ENCODE measurements at places on chromosomes 7 and 10.
A peak's percentile ranks its signal among the peaks of the same experiment; 100 is the strongest.

- H3K36me3 ChIP-seq: no peaks in the 10 kb centered on the region
- no peak overlapping the region for H3K4me3 ChIP-seq
- H3K27ac ChIP-seq: no peak overlapping the region
Observed at GRCh38 chr7:82294865-82295264, 148.7 kb downstream of the CACNA2D1 start.

GRCh38 chr7:159113056-159113455 is 31.6 kb downstream of the VIPR2 start:
- H3K36me3 ChIP-seq: peaks cover 4% of the 10 kb centered on the region
- no peak for DNase-seq
- H3K27me3 ChIP-seq: peaks cover 34% of the 10 kb centered on the region
- no peak overlapping the region for H3K4me3 ChIP-seq
- H3K4me1 ChIP-seq: peaks cover 1% of the 10 kb centered on the region
- no peak overlapping the region for H3K27ac ChIP-seq

DNA sequence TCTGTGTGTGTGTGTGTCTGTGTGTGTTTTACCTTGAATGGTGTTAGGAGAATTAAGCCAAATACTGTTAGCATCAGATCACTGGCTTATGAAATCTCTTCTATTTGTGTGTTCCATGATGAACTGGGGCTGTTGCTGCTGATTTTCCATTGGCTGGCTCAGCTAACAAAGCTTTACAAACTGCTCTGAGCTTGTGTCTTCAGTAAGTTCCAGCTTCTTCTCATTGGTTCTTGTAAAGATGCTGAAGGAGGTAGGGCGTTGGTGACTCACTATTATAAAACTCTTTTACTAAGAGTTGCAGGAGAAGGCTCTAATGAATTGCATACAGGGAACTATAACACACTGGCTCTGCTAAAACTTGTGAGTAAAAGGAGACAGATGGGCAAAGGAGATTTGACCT is 136.4 kb upstream of the PRKCQ start:
- H3K27me3 ChIP-seq: peaks cover 35% of the 10 kb centered on the region
- H3K27ac ChIP-seq: no peak overlapping the region
- peaks cover 11% of the 10 kb centered on the region for H3K4me1 ChIP-seq
- DNase-seq: no peak
- no peak overlapping the region for H3K4me3 ChIP-seq
- no peaks in the 10 kb centered on the region for H3K36me3 ChIP-seq

- no peaks in the 10 kb centered on the region for H3K36me3 ChIP-seq
- H3K4me3 ChIP-seq: no peak overlapping the region
- no peaks in the 10 kb centered on the region for H3K27me3 ChIP-seq
- H3K27ac ChIP-seq: no peak overlapping the region
Observed at GRCh38 chr7:18509481-18509880, 13.9 kb downstream of the HDAC9 start.

DNA sequence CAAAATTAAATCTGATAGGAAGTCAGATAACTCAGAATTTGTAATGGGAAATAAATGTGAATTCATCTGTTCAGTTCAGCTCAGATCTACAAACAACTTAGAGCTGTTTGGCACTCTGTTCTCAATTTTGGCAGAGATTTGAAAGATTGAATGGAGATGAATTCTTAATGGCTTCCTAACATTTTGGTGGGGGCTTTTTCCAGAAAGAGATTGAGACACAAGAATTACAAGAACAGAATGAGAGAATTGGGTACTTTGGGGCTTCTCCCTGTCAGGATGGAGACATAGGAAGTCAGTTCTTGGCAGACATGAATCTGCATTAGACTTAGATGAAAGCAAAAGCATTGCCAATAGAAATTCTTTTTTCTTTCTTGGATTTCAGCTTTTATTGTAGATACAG is 39.0 kb upstream of the PTPRZ1 start:
- no peaks in the 10 kb centered on the region for H3K36me3 ChIP-seq
- H3K4me1 ChIP-seq: no peaks in the 10 kb centered on the region
- no peaks in the 10 kb centered on the region for H3K27me3 ChIP-seq
- no peak for DNase-seq

GRCh38 chr10:19014034-19014433 is 34.6 kb upstream of the MALRD1 start:
- H3K27me3 ChIP-seq: no peaks in the 10 kb centered on the region
- H3K4me3 ChIP-seq: no peak overlapping the region
- H3K4me1 ChIP-seq: no peaks in the 10 kb centered on the region

GRCh38 chr7:90298145-90299038 is 22.7 kb downstream of the FAM237B start:
- no peak for DNase-seq
- no peak overlapping the region for H3K4me3 ChIP-seq
- H3K27ac ChIP-seq: no peak overlapping the region
- H3K36me3 ChIP-seq: no peaks in the 10 kb centered on the region
- H3K4me1 ChIP-seq: no peaks in the 10 kb centered on the region
- peaks cover 8% of the 10 kb centered on the region for H3K27me3 ChIP-seq

DNA sequence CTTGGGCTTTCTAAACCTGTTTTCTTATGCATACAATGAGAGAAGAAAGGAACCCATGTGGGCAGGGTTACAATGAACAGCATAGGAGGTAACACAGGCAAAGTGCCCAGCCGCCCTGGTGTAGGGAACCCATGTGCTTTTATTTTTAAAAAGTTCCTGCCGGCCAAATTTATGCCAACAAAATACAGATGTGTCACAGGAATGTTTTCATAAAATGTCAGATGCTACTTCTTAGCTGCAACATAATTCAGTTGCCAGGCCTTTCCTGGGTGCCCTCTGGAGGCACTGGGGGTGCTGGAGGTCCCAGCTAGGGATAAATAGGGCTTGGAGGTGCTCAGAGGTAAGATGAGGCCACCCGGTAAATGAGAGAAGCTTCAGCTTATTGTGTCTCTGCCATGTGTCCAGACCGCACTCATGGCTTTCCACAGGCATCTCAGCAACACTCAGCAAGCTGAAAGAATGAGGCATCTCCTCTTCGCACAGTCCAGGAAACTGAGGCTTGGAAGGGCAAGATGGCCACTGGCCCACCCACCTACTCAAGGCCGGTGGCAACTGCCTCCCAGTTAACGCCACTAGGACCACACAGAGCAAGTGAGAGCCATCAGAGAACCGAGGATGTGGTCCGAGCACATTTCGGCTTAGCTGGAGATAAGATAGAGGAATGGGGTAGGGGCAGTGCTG is 58.3 kb downstream of the CPXM2 start:
- no peaks in the 10 kb centered on the region for H3K36me3 ChIP-seq
- no peak overlapping the region for H3K27ac ChIP-seq
- H3K4me3 ChIP-seq: no peak overlapping the region
- H3K27me3 ChIP-seq: peaks cover 3% of the 10 kb centered on the region
- H3K4me1 ChIP-seq: no peaks in the 10 kb centered on the region

- H3K27ac ChIP-seq: no peak overlapping the region
- H3K27me3 ChIP-seq: no peaks in the 10 kb centered on the region
- peaks cover 19% of the 10 kb centered on the region for H3K4me1 ChIP-seq
Observed at GRCh38 chr7:133258174-133258573, 5.3 kb downstream of the EXOC4 start.

DNA sequence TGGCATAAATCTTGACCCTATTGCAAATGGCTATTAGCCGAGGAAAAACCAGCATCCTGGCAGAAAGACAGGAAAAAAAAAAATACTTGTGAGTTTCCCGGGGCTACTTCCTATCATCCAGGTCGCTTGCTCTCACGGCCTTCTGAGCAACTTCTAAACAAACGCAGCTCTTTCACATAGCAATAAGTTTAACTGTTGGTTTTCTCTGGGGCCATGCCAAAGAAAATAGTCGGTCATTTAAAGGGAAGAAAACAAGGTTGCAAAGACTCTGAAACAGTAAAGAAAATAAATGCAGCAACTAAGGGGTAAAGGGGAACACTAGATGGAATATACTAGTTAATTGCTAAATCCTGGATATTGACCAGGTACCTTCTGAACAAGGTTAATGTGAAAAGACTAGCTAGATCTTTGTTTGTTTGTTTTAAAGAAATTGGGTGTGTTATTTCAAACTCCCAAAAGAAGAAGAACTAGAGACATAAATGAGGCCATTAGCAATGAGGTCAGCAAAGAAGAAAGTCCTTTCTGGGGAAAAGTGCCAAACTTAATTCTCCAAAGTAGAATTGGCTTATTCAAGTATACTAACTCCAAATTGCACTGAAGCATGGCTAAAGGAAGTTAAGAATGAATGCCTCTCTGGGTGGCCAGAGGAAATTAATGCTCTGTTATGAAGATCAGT is 54.2 kb downstream of the SLC39A12 start:
- H3K36me3 ChIP-seq: no peaks in the 10 kb centered on the region
- H3K27me3 ChIP-seq: no peaks in the 10 kb centered on the region
- H3K27ac ChIP-seq: no peak overlapping the region
- DNase-seq: no peak
- no peaks in the 10 kb centered on the region for H3K4me1 ChIP-seq

GRCh38 chr7:112211348-112211907 is 4.9 kb downstream of the ZNF277 start:
- no peaks in the 10 kb centered on the region for H3K27me3 ChIP-seq
- no peak overlapping the region for H3K27ac ChIP-seq
- H3K4me1 ChIP-seq: peaks cover 19% of the 10 kb centered on the region
- H3K4me3 ChIP-seq: no peak overlapping the region
- DNase-seq: no peak

DNA sequence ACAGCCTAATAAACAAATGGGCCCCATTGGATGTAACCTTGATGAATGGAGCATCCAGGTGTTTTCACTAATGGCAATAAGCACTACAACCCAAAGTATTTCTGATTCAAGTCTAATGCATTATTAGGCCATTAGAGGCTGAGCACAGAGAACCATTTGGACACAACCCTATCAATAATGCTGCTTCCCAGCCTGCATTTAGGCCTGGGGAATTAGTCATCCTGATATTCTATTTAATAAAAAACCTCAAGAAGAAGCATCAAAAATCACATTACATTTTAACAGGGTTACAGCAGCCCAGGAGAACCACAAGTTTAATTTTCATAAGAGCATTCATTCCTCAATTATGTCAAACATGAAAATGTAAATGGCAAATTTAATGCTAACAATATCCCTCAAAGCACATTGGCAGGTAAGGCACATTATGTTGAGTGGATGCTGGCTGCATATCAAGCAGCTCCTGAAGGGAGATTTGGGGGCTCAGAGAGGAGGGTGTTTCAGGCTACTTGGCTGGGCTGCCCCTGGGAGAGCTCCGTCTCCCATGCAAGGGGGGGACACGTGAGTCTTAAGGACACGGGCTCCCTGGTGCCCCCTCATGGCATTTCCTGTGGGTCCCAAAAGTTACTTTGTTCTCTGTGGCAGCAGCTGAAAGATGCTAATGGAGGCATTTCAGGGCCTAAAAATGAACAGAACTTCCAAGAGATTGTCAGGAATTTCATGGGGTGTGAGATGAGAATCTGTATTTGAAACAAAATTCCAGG is 143.4 kb downstream of the HERPUD2 start:
- no peak overlapping the region for H3K4me3 ChIP-seq
- H3K4me1 ChIP-seq: no peaks in the 10 kb centered on the region
- no peaks in the 10 kb centered on the region for H3K36me3 ChIP-seq
- DNase-seq: no peak
- no peak overlapping the region for H3K27ac ChIP-seq
- H3K27me3 ChIP-seq: peaks cover 12% of the 10 kb centered on the region

DNA sequence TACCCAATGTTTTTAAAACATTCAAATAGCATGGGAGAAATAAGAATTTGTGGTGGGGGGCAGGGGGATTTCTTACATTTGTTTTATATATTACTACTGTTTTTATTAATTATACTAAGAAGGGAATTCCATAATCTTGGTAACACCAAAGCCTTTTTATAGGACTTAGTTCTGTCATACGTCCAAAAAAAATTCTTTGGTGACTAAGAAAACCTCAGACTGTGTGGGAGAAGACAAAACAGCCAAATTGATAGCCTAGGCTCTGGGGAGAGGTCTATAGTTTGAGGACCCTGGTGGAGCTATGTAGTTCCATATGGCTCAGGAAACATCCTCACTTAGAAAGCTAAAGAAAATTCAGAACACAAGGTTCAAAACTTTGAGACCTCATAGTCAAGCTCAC is 23.4 kb downstream of the ACSM6 start:
- H3K27ac ChIP-seq: no peak overlapping the region
- peaks cover 8% of the 10 kb centered on the region for H3K36me3 ChIP-seq
- DNase-seq: no peak
- H3K27me3 ChIP-seq: peaks cover 12% of the 10 kb centered on the region

DNA sequence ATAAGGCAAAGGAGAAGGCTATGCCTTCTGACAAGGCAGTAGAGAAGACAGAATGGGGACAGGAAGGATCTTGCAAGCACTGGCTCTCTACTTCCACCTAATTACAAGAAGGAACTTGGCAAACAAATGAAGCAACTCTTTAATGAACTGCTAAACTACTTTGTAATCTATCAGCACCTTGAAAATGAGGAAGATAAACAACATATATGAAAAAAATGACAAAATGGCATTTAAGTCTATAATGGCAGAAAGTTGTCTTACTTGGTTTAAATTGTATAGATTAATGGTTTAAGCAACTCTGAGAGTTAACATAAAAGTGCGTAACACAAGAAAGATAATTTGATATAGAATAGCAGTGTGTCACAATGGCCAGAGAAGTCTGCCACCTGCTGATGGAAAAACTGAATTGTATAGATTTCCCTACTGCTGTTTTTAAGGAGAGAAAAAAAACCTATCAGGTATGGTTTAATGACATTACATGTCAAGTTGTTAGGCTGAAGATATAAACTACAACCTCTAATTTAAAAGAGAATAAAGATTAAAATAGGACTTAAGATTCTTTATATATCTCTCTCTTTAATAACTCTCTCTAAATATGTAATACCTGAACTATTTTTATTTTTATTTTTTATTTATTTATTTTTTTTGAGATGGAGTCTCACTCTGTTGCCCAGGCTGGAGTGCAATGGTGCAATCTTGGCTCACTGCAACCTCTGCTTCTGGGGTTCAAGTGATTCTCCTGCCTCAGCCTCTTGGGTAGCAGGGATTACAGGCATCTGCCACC is 11.8 kb downstream of the NT5C3A start:
- peaks cover 5% of the 10 kb centered on the region for H3K36me3 ChIP-seq
- H3K27ac ChIP-seq: no peak overlapping the region
- no peak for DNase-seq
- H3K4me3 ChIP-seq: no peak overlapping the region
- no peaks in the 10 kb centered on the region for H3K27me3 ChIP-seq
- peaks cover 41% of the 10 kb centered on the region for H3K4me1 ChIP-seq

GRCh38 chr10:74305730-74306129 is 154.7 kb downstream of the ADK start:
- H3K27ac ChIP-seq: no peak overlapping the region
- no peak overlapping the region for H3K4me3 ChIP-seq
- H3K36me3 ChIP-seq: no peaks in the 10 kb centered on the region
- no peaks in the 10 kb centered on the region for H3K27me3 ChIP-seq

DNA sequence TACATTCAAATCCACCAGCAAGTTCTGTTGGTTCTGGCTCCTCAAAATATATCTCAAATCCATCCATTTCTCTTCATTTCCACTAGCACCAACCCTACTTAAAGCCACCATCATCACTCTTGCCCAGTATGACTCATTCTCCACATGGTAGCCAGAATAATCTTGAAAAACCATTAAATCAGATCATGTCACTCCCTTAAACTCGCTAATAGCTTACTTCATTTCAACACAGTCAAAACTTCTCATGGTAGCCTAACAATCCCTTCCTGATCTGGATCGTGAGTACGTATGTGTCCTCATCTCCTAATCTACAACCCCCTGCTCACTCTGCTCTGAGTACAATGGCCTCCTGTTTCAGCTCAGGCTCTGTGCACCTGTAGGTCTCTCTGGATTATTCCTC is 8.7 kb downstream of the EPC1 start:
- no peaks in the 10 kb centered on the region for H3K27me3 ChIP-seq
- peak overlapping the region; percentile 46 for H3K27ac ChIP-seq
- H3K4me1 ChIP-seq: peaks cover 73% of the 10 kb centered on the region
- peaks cover 60% of the 10 kb centered on the region for H3K36me3 ChIP-seq
- no peak overlapping the region for H3K4me3 ChIP-seq

GRCh38 chr7:36726311-36726710 is 2.0 kb upstream of the AOAH start:
- H3K36me3 ChIP-seq: peaks cover 34% of the 10 kb centered on the region
- peak overlapping the region; percentile 30 for H3K27ac ChIP-seq
- H3K4me3 ChIP-seq: no peak overlapping the region
- H3K27me3 ChIP-seq: no peaks in the 10 kb centered on the region
- DNase-seq: no peak
